ENCODE measurements at places on chromosomes 11 and 22. TPM values are rescaled to one million over a fixed set of nuclear protein-coding genes. Genes with fewer than 3 reads are reported as not detected.

GRCh38 chr11:79179087-79179486 lies 261.7 kb downstream of the TENM4 start:
- H3K4me3 ChIP-seq = no peak overlapping the region
- no peak overlapping the region for H3K27ac ChIP-seq
- no peaks in the 10 kb centered on the region for H3K27me3 ChIP-seq

- H3K4me3 ChIP-seq = no peak overlapping the region
- DNase-seq = no peak
- no peaks in the 10 kb centered on the region for H3K27me3 ChIP-seq
- no peaks in the 10 kb centered on the region for H3K4me1 ChIP-seq
Measured at GRCh38 chr22:17606496-17606895, 22.1 kb downstream of the ATP6V1E1 start.

- no peak overlapping the region for H3K4me3 ChIP-seq
- DNase-seq = no peak
- no peaks in the 10 kb centered on the region for H3K27me3 ChIP-seq
- H3K27ac ChIP-seq = peak overlapping the region; percentile 63
Measured at GRCh38 chr11:86440843-86441242, 66.2 kb downstream of the CCDC81 start.

Gene EIF4ENIF1
- total RNA-seq = 15.5 TPM
